NCI-H526 (cell line): ENCODE measurements at places on chromosomes 16 and 17.
A peak's percentile ranks its signal among the peaks of the same experiment; 100 is the strongest.

DNA sequence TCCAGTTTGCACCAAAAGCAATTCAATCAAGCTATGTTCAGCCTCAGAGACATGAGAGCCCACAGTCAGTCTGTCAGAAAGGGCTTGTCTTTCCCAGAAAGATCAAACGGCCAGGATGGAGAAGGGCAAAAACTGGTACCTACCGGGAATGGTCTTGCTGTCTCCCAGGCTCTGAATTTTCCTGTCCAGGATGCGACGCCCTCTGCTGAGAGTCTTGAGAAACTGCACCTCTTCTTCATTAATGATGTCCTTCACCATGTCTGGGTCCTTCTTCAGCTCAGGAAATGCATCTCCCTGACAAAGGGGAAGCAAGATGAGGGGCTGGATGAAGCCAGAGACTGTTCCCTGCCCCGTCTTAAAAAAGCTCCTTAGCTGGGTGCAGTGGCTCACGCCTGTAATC is 15.8 kb upstream of the EXOSC6 start:
- no peak for DNase-seq

GRCh38 chr17:75642182-75642783 is 9.0 kb downstream of the SMIM5 start:
- no peak for DNase-seq

GRCh38 chr16:58027161-58027915 is 1.8 kb downstream of the MMP15 start:
- DNase-seq, result peak; percentile 73

- DNase-seq, result no peak
These were observed 57.2 kb upstream of the VPS4A start for GRCh38 chr16:69253870-69254341.

GRCh38 chr17:15233022-15233805 is 31.9 kb downstream of the PMP22 start:
- peak; percentile 8 for DNase-seq

DNA sequence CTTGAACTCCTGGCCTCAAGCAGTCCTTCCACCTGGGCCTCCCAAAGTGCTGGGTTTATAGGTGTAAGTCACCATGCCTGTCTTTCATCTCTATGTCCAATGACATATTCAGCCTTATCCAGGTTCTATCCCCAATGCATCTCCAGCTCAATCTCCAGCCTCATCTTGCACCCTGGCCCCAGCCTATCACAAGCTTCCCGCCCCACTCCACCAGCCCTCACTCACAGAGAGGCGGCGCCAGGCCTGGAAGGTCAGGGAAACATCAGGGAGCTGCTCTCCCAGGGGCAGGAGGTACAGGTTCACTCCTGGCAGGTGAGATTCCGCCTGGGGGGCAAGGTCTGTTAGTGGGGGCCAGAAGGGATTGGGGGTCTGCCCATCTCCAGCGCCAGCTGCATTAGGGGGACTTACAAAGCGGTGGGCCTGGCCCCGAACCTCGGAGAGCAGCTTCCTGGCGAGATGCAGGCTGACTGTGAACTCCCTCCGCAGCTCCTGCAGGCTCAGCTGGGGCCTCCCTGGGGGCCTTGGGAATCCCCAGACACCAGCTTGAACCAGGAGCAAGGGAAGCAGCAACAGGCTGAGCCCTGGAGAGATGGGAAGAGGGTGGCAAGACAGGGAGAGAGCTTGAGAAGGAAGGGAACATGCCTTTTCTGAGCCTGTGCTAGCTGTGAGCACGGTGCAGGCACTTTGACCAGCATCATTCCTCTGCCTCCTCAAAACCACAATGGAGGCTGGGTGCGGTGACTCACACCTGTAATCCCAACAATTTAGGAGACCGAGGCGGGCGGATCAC is 3.0 kb downstream of the IL27 start:
- DNase-seq, result no peak

- DNase-seq, result no peak
These were observed 15.1 kb downstream of the SOX8 start for GRCh38 chr16:996681-997080.

- DNase-seq, result no peak
These were observed 21.6 kb downstream of the IGF2BP1 start for GRCh38 chr17:49018748-49019147.

DNA sequence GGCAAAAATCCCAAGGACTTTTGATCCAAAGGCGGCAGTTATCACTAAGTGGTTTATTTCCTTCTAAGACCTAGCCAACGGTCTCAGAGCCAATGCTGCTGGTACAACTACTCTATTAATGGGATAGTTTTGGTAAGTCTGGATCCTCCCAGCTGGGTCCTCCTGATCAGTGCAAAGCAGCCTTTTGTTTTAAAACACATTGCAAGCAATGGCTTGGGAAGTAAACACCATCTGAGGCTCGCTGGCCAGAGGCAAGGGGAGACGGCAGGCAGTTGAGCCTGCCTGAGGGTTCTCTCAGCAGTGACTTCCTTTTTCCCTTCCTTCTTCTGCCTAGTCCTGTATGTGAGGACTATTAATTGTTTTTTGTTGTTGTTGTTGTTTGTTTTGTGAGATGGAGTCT is 1.6 kb upstream of the SLC5A10 start:
- no peak for DNase-seq
